ENCODE measurements at places on chromosomes 12 and 14.
A peak's percentile ranks its signal among the peaks of the same experiment; 100 is the strongest.

DNA sequence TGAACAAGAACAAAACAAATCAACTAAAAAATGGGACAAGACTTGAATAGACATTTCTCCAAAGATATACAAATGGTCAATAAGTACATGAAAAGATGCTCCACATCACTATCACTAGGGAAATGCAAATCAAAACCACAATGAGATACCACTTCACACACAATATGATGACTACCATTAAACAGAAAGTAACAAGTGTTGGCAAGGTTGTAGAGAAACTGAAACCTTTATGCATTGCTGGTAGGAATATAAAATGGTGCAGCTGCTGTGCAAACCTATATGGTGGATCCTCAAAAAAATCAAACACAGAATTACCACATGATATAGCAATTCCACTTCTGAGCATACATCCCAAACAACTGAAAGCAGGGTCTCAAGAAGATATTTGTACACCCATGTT is 5.2 kb downstream of the SMAGP start:
- no peak for DNase-seq

GRCh38 chr14:55731311-55731872 is 151.4 kb downstream of the KTN1 start:
- no peak for DNase-seq

DNA sequence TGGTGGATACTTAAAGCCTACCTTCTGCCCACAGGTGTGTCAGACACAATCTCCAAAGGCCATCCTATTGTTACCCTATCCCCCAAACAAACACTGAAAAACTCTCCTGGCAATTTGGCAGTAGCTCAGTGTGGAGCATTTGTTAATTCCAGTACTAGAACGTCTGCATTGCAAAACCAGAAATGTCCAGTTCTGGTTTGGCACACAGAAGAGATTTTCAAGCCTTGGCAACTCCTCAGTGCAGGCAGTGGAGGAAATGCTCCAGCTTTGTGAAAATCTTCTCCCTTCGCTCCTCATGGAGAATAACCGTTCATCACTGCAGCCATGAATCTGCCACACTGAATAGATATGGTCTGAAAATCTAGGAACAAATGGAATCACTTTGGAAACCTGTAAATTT is 5.3 kb upstream of the SOCS2 start:
- DNase-seq, result no peak

DNA sequence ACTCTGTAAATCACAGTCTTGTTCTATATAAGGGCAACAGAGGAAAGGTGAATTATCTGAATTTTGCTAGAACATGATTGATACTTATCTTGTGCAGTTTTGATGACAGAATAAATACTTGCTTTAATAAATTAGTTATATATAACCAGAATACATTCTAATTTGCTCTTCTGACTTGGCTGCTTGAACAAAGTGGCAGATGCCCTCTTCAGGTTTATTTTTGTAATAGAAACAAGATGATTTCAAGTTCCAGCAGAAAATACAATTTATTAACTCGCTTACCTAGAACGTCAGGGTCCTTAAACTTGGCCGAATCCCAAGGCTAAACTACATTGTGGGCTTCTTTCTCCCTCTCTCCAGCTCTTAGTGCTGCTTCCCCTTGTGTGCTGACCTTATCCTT is 57.6 kb upstream of the SSTR1 start:
- no peak for DNase-seq

DNA sequence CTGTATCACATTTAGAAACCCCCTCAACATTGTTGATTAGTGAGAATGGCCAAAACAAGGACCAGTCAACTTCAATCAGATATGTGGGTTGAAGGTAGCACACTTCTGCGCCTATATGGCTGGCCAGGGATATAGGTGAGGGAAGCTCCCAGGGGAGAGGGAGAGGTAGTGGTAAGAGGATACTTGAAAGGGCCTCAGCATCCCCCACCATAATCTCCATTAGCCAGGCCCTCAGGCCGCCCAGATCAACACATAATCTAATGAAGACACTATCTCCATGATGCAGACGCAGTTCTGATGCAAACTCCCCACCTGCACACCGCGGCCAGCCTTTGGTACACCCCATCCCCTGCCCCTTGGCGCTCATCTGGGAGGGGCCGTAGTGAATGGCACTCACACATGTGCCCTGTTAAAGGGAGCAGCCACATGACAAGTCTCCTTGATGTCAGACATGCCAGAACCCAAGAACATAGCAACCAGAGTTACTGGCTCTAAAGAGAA is 158.0 kb downstream of the TMEM132C start:
- DNase-seq, result no peak

GRCh38 chr14:68292441-68293215 is 473.0 kb downstream of the RAD51B start:
- DNase-seq, result no peak

- DNase-seq, result no peak
These were observed 202.3 kb downstream of the GXYLT1 start for GRCh38 chr12:41942354-41942753.

DNA sequence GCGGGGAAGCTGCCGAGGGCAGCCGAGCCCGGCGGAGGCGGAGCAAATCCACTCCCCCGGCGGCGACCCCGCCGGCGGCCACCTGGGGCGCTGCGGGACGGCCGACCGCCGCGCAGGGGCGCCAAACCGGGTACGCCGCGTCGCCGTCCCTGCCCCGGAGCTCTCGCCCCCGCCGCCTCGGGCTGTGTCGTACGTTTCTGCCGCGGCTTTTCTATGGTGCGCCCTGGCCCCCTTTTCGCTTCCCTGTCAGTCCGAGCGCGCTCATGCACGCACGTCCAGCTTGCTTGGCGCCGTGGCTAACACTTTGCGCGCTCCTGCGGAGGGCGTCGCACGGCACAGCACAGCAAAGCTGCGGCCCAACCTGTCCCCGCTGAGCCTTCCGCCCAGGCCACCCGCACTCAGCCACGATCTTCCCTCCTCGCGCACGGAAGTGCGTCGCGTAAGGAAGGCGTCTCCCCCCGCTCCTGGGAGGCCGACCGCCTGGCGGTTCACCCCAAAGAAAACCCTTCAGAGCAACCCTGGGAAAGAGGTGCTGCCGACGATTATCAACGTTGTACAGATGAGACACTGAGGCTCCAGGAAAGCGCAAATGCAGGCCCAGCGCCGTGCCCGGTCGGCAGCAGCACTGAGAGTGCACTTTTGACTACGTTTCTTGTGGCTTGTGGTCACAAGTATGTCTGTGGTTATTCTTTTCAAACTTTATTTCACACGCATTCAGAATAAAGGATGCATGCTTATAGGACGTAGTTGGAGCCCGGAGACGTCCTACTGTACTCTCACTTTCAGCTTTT is at the start of gene HECTD1:
Gene HECTD1, minus strand, starts transcription at position 39 of the 791 bp plus-strand sequence. CDS start 1,857 bp downstream, outside the sequence.
- DNase-seq, result peak; percentile 60

DNA sequence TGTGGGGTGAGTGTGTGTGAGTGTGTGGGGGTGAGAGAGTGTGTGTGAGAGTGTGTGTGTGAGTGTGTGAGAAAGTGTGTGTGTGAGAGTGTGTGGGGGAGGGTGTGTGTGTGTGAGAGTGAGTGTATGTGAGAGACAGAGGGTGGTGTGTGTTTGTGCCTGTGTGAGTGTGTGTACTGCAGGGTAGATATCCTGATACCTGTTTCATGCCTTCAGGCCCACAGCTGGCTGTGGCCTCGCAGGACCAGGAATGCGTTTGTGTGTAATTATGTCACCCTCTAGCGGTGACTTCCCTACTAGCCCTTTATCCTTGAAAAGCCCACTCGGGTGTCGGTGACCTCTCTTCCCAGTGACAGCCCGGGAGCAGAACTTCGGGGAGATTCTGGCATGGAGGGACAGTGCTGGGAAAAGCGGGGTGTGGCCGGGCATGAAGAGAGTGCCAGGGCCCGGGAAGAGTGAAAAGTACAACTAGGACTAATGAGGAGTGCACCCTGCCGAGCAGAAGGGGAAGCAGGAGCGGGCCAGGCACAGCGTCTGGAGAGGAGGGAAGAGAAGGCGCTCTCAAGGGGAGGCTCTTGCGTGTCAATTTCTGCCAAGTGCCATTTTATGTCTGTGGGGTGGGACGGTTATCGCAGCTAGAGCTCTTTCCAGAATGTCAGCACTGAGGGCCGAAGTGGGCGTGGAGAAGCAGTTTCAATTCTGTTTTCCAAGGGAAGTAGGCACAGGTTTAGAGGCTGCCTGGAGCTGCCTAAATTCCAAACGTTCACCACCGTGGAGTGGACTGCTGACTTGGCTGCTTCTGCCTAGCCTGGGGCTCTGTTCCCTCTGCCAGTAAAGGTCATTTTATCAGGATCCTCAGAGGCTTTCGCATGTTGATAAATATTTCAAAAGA is 11.0 kb upstream of the FBXL14 start:
- no peak for DNase-seq

GRCh38 chr12:124440841-124441381 is 126.5 kb downstream of the NCOR2 start:
- no peak for DNase-seq

DNA sequence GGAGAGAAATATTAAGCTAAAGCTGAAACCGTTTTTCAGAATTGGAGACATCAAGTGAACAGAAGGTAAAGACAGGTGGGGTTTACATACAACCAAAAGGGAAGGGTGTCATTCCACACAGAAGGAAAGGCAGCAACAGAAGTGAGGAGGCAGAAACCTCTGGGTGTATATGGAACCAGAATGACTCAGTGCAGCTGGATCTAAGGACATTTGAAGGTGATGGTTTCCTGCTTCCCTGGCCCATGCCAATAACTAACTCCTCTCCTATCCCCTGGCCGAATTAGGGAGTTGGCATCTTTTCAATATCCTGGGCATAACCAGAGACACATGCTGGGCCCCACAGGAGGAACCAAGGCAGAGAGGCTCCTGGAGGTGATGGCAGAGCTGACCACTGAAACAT is 8.4 kb downstream of the NCKAP5L start:
- no peak for DNase-seq

DNA sequence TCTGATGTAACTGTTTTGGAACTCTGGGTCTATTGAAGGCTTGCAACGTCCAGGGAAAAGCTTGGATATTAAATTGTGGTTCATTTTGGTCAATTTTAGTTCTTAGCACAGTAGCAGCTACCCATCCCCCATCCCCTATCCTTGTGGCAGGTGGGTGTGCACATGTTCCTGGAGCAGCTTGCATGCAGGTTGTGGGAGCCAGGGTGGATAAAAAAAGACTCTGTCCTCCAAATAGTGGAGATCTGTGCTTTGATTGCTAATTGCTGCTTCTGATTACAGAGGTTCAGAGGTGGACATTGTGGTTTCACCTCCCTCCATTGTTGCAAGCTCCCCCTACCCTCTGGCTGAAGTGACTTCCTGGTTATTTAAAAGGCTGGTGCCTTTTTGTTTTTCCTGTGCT is 23.1 kb downstream of the ATP23 start:
- no peak for DNase-seq

DNA sequence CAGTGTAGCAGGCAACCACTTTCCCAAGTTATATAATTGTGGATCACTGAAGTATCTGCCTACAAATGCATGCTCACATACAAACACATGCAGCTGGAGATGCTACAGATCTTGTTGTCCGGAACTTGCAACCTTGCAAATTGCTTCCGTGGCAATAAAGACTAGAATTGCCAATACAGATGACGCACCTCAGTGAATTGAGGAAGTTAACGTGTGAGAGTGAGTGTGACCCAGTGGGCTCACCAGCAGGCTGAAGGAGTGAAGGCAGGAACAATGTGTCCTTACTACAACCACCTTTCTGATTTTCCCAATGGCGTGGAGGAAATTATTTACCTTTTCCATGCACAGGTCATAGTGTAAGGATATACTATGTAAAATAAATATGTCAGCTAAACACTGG is 89.4 kb upstream of the GRIP1 start:
- DNase-seq, result no peak

DNA sequence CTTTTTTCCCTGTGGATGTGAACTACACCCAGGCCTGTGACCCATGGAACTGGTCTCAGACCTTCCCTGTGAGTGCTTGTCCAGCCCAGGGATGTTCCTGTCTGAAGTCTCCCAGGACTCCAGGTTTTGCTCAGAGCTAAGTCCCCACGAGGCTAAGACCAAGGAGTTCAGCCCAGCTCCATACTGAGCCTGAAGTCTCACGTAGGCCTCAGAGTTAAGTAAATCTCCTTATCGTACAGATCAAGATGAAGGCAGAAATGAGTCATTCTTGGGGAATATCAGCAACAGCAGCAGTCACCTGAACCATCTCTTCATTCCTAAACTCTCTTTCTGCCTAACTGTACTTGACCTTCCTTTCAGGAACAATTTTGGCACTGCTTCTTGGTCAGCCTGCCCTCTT is 139.8 kb downstream of the ANO6 start:
- DNase-seq, result no peak

- DNase-seq, result no peak
These were observed 298.8 kb upstream of the TBX3 start for GRCh38 chr12:114982760-114983159.
